Activated CD8-positive, alpha-beta memory T cell treated with anti-CD3 and anti-CD28 coated beads, Interleukin-2, amount 50 U/mL, for 4 hours (primary cell): ENCODE measurements at places on chromosomes 4 and X.

GRCh38 chr4:91322961-91323360 lies 980.8 kb upstream of the GRID2 start:
- DNase-seq, result no peak

DNA sequence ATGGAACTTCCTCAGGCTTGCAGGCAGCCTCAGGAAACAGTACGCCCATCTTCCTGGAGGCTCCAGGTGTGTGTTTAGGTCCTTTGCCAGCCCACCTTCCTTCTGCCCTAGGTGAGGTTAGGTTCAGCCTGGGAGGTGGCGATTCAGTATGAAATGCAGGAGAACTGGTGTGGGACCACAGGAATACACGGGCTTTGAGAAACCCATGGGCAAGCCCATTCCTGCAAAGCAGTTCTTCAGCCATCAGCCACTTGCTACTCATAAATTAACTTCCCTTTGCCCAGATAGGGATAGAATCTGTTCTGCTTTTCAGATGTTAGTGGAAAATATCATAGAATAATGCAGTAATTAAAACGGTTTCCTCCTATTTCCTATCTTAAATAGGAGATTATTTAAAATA lies 32.2 kb downstream of the TBC1D14 start:
- no peak for DNase-seq

- DNase-seq, result no peak
These were observed 222.5 kb upstream of the GALNTL6 start for GRCh38 chr4:171590716-171591115.

DNA sequence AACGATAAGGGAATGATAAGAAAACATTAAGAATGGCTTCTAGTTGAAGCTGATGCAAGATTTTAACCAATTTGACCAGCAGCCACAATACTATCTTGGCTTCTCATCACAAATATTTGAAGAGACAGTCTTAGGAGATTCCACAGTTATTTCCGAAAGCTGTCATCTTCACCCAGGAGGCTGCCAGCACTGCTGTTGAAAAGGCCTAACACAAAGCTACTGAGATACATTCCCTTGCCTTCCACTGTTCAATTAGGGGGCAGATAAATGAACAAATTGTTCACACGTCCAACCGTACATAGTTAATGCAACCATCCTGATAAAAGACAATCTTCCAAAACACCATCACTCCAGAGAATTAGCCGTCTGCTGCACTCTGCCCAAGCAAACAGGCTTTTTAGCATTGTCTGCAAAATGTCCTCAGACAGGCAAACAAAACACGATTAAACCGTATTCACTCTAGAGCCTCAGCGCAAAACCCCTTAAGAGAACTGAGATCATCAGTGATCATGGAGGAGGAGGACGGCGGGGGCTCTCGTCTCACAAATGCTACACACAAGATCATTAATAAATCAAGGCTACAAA lies 189.8 kb upstream of the PSAPL1 start:
- DNase-seq, result no peak

DNA sequence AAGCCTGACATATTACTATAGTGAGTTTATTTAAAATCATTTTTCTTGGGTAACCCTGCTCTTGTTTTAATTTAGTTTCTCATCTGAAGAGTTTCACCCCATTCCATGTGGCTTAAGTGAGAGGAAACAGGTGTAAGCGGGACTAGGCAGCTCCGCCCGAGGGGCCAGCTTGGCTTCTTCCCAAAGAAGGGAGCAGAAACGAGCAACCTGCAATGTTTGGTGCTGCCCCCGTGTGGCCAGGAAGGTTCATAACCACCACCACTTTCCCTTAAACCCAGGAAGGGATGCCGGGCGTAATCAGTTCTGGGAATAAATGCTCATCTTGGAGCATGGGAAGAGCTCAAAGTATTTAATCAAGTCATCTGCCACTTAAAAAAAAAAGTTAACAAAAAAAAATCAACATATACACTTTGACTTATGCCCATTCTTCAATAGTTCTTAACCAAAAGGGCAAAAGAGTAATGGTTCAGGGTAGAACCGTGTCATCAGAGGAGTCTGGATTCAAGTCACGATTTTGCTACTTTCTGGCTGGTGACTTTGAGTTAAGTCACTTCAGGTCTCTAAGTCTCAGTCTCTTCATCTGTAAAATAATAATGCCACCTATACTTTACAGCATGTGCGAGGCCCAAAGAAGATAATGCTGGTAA lies 147.9 kb downstream of the NSUN7 start:
- DNase-seq, result peak; percentile 64

- DNase-seq, result no peak
These were observed 1742.8 kb downstream of the PCDH7 start for GRCh38 chr4:32462944-32463343.

DNA sequence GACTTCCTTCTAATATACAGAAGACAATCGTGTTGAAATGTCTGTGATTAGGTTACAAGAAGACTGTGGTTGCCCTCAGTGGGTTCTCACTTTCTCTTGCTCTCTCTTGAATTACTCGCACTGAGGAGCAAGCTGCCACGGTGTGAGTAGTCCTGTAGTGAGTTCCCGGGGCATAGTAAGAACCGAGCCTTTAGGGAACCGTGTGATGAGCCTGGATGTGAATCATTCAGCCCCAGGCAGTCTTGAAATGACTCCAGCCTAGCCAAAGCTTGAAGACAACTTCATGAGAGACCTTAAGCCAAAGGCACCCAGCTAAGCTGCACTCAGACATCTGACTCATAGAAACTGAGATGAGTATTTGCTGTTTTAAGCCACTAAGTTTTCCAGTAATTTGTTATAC lies 292.7 kb downstream of the SPOCK3 start:
- DNase-seq, result no peak

DNA sequence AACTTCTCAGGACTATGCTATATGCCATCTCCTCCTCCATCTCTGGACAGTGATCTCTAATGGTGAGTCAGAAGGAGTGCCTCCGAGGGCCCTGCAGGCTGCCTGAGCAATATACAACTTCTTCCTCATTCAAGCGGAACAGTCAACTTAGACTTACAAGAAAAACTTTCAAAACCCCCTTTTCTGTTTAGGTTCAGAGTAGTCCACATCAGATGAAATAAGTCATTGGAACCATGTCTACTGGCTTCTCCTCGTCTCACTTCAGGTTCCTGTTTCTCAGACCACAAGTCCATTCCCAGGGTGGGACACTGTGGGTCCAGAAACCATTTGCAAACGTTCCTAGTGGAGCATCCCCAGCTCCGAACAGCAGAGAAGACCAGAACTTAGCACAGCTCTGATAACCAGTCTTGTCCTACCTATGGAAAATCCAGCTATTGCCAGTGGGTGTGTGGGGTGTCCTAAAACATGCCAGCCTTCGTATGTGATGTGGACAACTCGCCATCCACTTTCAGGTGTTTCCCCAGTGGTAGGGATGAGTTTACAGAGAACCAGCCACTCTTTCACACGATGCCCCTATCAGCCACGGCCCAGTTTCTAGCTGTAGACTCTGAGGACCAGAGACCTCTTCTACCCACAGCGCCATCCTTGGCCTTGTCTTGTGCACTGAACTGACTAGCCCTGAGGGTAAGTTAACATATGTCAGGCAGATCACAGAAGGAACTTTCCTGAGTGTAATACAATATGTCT lies 32.7 kb upstream of the NKRF start:
- DNase-seq, result no peak

GRCh38 chr4:36099509-36099908 lies 144.8 kb downstream of the ARAP2 start:
- DNase-seq, result no peak

DNA sequence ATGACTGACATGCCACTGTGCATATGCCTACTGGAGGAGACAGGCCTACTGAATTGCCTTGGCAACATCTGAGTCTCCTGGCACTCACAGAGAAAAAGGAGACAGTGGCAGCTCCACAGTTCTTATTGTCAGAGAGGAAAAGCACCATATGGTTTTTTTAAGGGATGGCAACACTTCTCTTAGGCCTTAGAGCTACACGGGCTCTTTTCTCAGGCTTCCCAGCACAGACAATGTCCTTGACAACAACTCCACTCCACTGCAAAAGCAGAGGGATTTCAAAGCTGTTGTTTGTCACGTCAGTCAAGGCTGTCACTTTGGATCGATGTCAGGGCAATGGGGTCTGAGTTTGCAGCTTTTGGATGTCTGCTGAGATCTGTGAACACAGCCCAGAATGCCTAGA lies 4.7 kb upstream of the CLCN4 start:
- no peak for DNase-seq

GRCh38 chr4:105058177-105058812 lies 88.4 kb upstream of the TET2 start:
- DNase-seq, result no peak

- no peak for DNase-seq
These were observed 244.2 kb upstream of the GRID2 start for GRCh38 chr4:92059615-92060014.

DNA sequence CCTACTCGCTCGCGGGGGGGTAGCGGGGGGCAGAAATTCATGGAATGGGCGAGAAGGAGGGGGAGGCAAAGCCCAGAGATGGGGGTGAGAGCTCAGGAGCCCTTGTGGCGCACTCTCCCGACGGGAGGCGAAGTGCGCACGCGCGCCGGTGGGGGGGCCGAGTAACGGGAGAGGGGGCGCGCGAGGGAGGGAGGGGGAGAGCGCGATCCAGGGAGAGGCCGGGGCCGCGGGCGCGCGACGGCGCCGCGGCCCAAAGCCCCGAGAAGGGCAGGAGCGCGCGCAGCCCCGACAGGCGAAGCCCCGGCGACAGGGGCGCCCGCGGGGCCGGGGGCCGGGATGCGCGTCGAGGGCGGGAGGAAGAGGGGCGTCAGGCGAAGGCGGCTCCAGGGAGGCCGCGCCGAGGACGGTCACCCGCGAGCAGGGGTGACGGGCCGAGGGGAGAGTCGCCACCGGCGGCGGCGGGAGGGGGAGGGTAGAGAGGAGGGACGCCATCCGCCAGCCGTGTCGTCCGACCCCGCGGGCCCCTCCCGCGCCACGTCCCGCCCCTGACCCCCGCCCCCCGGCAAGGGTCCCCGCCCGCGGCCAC lies 421 bp downstream of the MECP2 start:
- peak; percentile 74 for DNase-seq

DNA sequence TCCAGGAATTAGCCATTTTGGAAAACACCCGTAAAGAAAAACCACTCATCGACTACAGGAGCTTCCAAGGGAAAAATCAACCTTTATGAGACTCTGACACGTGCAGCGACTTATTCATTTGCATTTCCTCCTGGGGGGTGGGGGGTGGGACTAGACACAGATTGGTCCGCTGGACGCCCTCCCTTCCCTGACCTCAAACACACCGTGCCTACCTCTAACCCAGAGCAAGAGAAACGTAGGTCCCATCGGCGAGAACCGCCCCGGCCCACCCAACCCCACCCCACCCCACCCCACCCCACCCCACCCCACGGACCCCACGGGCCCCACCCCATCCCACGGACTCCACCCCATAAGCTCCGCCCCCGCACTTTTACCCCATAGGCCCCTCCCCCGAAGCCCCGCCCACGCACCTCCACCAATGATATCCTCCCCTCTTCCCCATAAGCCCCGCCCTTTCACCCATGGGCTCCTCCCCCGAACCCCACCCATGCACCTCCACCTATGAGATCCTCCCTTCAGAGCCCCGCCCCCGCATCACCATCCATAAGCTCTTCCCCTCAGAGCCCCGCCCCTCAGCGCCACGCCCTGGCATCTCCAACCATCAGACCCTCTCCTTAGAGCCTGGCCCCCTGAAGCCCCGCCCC lies 1.1 kb downstream of the GTPBP6 start:
- no peak for DNase-seq

GRCh38 chr4:184817494-184818215 lies 8.1 kb downstream of the ACSL1 start:
- DNase-seq, result no peak

- DNase-seq, result no peak
These were observed 11.1 kb downstream of the PLA2G12A start for GRCh38 chr4:109718759-109719158.

- DNase-seq, result no peak
These were observed 9.1 kb downstream of the RPGR start for GRCh38 chrX:38318196-38318595.

DNA sequence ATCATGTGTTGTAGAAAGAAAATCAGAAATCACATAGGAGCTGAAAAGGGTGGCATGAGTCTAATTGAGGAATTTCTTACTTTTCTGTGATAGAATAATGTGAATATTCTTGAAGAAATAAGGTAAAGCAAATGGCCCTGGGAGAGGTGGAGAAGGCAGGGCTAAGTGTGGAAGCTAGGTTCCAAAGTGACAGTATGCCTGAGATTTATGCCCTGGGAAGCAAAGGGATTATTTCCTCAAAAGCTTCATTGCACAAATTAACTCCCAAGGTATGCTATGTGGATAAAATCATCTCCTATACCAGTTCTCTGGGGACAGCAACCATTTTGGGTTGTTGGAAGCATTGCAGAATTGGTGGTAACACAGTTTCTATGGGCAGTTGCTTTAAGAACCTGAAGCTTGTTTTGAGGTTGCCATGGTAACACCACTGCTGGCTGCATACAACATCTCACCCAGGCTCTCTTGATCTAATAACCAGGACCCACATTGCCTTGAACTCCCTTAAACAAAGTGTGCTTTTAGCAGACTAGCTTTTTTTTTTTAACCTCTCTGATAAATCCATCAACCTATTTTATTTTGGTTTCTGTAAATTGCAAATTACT lies 21.0 kb downstream of the MAOA start:
- DNase-seq, result no peak

- no peak for DNase-seq
These were observed 7.6 kb downstream of the CYBB start for GRCh38 chrX:37787423-37787869.

GRCh38 chr4:155854582-155855226 lies 11.4 kb downstream of the ASIC5 start:
- DNase-seq, result no peak

GRCh38 chr4:148441624-148441985 lies 609 bp downstream of the NR3C2 start:
- no peak for DNase-seq

GRCh38 chrX:106499473-106499872 lies 112.3 kb upstream of the RADX start:
- DNase-seq, result no peak

GRCh38 chrX:134520860-134521390 lies 61.0 kb downstream of the HPRT1 start:
- no peak for DNase-seq

DNA sequence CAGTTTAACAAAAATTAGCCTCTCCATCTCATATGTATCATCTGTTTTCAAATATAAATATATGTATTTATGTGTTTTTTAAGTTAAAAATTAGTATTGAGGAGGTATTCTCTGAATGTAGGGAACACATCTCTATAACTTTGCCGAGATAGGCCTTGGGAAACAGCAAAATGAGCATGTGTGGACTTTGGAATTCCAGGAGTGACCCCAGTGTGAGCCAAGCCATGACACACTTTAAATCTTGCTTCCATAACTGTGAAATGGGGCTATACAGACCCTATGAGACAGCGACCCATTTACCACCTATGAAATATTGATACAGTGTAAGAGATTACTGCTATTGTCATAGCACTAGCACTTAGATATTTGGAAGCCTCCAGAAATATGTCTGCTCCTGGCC lies 58.8 kb downstream of the FRMPD4 start:
- DNase-seq, result no peak

DNA sequence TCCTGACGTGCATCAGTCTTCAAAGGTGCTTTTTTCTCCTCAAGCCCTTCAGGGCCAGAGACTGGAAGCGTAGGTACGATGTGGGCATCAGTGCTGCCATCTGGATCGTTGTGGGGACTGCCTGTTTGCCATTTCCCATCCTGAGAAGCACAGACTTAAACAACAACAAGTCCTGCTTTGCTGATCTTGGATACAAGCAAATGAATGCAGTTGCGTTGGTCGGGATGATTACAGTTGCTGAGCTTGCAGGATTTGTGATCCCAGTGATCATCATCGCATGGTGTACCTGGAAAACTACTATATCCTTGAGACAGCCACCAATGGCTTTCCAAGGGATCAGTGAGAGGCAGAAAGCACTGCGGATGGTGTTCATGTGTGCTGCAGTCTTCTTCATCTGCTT lies 15.7 kb downstream of the P2RY10 start:
- DNase-seq, result no peak

GRCh38 chr4:119082661-119083060 lies 53.0 kb upstream of the MYOZ2 start:
- no peak for DNase-seq
